ENCODE measurements at places on chromosomes 2 and 18.

GRCh38 chr2:238260883-238261282, 21.0 kb upstream of the HES6 start:
- no peak for DNase-seq

DNA sequence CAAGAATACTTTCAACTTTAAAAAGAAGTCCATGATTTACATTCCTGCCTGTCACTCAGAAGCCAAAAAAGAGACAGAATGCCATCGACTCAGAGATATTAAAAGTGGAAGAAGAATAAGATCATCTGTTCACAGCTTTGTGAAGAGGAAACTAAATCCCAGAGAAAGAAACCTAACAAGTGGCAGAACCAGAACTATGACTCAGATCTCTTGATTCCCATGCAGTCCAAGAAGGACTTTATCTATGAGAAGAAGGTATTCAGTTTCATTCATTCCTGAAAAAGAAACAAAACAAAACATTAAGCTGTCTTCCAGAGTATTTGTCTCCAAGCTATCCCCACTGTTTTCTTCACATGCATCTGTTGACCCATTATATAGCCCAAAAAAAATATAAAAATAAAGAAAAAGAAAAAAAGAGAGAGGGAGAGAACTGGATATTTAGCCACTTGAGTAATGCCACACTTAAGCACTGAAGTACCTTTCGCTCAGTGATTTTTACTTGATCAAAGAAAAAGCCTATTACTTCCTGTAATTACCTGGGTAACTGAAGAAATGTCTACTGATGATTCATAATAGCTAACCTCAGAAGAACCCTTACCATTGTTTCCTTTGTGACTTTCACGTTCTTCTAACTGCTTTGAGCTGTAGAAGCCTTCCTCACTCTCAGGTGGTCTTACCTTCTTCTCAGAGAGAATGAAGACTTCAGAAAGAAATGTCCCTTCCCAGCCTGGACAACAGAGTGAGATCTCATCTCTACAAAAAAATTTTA, 17.7 kb upstream of the AKAIN1 start:
- DNase-seq: no peak

- no peak for DNase-seq
Observed at GRCh38 chr18:69567813-69568488, 167.3 kb downstream of the DOK6 start.

GRCh38 chr2:25145803-25146202, 22.6 kb downstream of the POMC start:
- no peak for DNase-seq

GRCh38 chr2:241877989-241878970, 8.8 kb downstream of the RTP5 start:
- peak; percentile 71 for DNase-seq

- DNase-seq: no peak
Observed at GRCh38 chr2:127567351-127567854, 31.9 kb downstream of the MYO7B start.

DNA sequence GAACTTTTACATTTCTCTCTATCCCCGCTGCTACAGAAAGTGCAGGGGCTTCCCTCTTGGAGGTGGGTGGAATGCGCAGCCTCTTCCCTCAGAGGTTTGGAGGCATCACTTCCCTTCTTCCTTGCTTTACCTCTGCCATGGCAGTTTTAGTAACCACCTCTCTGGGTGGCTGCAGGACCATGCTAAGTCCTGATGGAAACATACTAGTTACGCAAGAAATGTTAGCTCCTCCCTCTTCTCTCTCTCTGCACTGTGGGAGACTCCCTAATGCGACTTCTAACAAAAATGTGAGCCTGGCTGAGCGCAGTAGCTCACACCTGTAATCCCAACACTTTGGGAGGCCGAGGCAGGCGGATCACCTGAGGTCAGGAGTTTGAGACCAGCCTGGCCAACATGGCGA, 116.8 kb upstream of the RAB6C start:
- DNase-seq: no peak

GRCh38 chr2:47741637-47742036, 41.3 kb upstream of the MSH6 start:
- no peak for DNase-seq

DNA sequence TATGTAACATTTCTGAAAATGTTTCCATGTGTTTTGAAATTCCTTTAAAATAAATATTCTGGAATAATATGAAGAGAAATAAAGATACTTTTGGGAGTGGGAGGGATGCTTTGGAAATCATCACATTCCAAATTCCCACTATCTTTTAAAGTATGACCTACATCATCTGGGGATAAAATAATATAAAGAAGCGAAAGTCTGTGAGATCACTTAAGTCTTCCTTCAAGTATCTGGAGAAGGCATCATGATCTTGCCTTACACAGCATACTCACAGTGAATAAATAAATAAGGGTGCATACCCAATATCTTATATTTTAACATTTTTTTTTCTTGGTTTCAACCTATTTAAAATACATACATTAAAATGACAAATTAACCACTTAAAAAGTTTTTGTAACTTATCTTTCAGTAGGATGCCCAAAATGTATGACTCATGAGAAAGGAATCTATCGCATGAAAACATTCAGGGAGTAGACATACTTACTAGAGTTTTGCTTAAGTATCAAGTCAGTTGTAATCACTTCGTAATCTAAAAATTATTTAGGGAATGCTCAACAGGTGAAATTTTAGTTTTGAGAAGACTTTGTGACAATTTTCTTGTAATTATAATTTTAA, 248.3 kb upstream of the COL3A1 start:
- DNase-seq: peak; percentile 81

GRCh38 chr2:186059096-186059495, 320.5 kb downstream of the FSIP2 start:
- no peak for DNase-seq
